ENCODE measurements at places on chromosomes 11 and 22.
A peak's percentile ranks its signal among the peaks of the same experiment; 100 is the strongest.

GRCh38 chr22:17570851-17571631 is 7.7 kb downstream of the SLC25A18 start:
- no peak overlapping the region for H3K4me3 ChIP-seq
- no peak overlapping the region for H3K27ac ChIP-seq
- H3K36me3 ChIP-seq: no peaks in the 10 kb centered on the region
- H3K4me1 ChIP-seq: peaks cover 8% of the 10 kb centered on the region
- no peaks in the 10 kb centered on the region for H3K27me3 ChIP-seq

DNA sequence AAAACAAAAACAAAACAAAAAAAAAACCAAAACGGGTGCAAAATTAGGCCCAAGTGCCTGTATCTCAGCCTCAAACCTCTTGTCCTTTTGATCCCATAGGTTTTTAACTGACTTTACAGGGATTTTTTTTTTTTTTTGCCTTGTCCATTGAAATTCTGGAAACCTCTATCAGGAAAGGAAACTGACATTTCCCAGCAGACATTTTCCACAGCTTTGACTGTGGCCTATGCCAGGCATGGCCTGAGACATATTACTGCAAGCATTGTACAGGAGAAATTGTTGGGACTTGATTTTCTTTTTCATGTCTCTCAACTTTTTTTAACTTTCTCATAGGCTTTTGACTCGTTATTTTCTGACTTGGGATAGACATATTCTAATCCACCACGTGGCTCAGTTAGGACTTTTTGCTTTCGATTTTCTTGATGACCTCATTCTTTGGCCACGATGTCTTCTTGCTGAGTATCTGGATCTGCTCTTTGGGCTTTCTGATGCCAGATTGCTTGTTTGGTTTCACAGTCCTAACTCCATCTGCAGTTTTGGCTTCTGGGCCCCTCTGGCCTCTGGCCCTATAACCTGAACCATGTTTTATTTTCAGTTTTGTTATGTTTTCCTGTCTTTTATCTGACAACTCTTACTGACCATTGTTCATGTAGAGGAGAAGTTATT is 336.1 kb upstream of the C11orf87 start:
- H3K27ac ChIP-seq: no peak overlapping the region
- H3K36me3 ChIP-seq: no peaks in the 10 kb centered on the region
- no peak for DNase-seq
- no peaks in the 10 kb centered on the region for H3K27me3 ChIP-seq
- H3K4me1 ChIP-seq: no peaks in the 10 kb centered on the region

- H3K4me3 ChIP-seq: no peak overlapping the region
- DNase-seq: no peak
- H3K4me1 ChIP-seq: no peaks in the 10 kb centered on the region
- H3K27ac ChIP-seq: no peak overlapping the region
- no peaks in the 10 kb centered on the region for H3K36me3 ChIP-seq
These were observed 44.3 kb downstream of the THAP12 start for GRCh38 chr11:76336597-76336996.

DNA sequence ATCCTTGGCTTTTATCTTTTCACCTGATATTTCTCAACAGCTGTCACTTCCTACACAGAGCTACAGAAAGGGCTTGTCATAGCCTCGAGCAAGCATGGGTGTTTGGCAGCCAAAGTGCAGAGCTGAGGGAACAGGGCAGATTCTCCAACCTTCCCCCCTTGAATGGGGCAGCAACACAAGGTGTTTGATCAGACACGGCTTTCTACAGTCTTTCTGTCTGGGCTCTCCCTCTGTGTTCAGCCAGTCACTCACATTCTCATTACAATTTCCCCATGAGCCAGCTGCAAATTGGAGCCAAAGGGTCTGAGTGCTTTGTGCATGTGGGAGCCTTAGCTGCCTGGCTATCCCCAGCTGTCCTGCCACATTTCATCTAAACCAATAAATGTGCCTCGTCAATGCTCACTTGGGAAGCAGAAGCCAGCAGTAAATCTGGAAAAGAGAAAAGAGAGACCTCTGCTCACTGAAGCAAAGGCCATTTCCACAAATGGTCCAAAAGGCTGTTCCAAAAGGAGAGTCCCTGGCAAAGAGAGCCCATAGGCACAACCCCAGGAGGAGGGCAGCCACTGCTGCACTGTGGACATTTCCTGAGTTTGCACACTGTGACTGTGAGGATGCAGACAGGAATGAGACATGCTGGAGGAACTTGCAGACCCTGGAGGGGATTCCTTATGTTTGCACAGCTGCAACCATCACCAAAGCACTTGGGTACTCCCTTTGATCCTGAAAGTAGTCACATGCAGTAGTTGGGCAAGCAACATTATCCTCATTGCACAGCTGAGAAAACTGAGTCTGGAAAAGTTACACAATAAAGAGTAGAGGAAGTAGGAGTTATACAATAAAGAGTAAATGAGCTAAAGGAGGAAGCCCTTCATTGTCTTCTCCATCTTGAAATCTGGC is 186.8 kb downstream of the FAM181B start:
- no peaks in the 10 kb centered on the region for H3K4me1 ChIP-seq
- no peaks in the 10 kb centered on the region for H3K36me3 ChIP-seq
- H3K27me3 ChIP-seq: no peaks in the 10 kb centered on the region

GRCh38 chr11:119720311-119720913 is 8.6 kb downstream of the NECTIN1 start:
- H3K36me3 ChIP-seq: no peaks in the 10 kb centered on the region
- DNase-seq: no peak
- H3K4me1 ChIP-seq: peaks cover 20% of the 10 kb centered on the region
- no peak overlapping the region for H3K27ac ChIP-seq
- H3K27me3 ChIP-seq: no peaks in the 10 kb centered on the region

- H3K27ac ChIP-seq: no peak overlapping the region
- H3K4me3 ChIP-seq: peak overlapping the region; percentile 91
- H3K36me3 ChIP-seq: no peaks in the 10 kb centered on the region
- DNase-seq: no peak
- H3K4me1 ChIP-seq: no peaks in the 10 kb centered on the region
These were observed 762 bp upstream of the TBC1D22A start for GRCh38 chr22:46761539-46762237.

GRCh38 chr11:60498399-60498798 is 5.8 kb downstream of the MS4A12 start:
- no peaks in the 10 kb centered on the region for H3K27me3 ChIP-seq
- H3K4me1 ChIP-seq: peaks cover 7% of the 10 kb centered on the region
- no peak overlapping the region for H3K4me3 ChIP-seq
- H3K36me3 ChIP-seq: no peaks in the 10 kb centered on the region

GRCh38 chr11:118010738-118011461 is 24.7 kb downstream of the IL10RA start:
- DNase-seq: no peak
- no peaks in the 10 kb centered on the region for H3K36me3 ChIP-seq
- no peak overlapping the region for H3K27ac ChIP-seq

DNA sequence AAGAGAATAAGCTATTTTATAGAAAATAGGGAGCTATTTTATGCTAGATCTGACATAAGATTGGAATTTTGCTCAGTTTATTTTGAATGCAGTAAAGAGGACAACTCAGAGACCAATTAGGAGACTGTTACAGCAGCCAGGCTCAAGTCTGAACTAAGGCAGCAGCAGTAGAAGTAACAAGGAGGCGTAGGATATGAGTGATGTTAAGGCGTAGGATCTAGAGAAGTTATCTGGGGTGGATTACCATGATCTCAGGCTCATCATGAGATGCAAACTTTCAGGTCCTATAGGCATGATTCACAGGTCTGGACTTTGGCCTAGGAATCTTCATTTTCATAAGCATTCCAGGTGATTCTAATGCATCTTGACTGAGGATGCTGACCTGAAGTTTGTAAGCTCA is 108.9 kb upstream of the BLID start:
- H3K27ac ChIP-seq: no peak overlapping the region
- H3K4me3 ChIP-seq: no peak overlapping the region
- no peak for DNase-seq
- no peaks in the 10 kb centered on the region for H3K27me3 ChIP-seq
